ENCODE measurements at places on chromosomes 2 and 18. TPM values are rescaled to one million over a fixed set of nuclear protein-coding genes. Genes with fewer than 3 reads are reported as not detected.

GRCh38 chr18:44802508-44802907 lies 121.8 kb downstream of the SETBP1 start:
- H3K4me1 ChIP-seq, result peaks cover 57% of the 10 kb centered on the region
- H3K4me3 ChIP-seq, result no peak overlapping the region
- no peak for DNase-seq
- peaks cover 4% of the 10 kb centered on the region for H3K36me3 ChIP-seq
- H3K27ac ChIP-seq, result no peak overlapping the region

DNA sequence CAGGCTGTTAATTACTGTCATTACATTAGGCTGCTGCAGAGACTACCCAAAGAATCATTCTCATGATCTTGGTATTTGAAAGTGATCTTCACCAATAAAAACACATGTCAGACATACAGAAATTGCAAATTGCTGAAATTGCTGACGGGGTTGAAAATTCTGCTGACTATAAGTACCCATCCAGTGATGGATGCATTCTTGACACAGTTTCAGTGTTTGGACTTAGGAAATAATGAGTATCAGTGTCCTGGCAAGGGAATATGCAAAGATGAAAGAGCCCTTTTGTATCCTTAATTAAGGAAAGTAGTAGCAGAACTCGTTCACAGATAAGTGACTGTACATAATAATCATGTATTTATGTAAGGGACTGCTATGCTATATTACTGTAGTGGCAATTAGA lies 221.1 kb upstream of the ATP5MC3 start:
- DNase-seq, result no peak
- peaks cover 5% of the 10 kb centered on the region for H3K27me3 ChIP-seq
- H3K36me3 ChIP-seq, result no peaks in the 10 kb centered on the region

DNA sequence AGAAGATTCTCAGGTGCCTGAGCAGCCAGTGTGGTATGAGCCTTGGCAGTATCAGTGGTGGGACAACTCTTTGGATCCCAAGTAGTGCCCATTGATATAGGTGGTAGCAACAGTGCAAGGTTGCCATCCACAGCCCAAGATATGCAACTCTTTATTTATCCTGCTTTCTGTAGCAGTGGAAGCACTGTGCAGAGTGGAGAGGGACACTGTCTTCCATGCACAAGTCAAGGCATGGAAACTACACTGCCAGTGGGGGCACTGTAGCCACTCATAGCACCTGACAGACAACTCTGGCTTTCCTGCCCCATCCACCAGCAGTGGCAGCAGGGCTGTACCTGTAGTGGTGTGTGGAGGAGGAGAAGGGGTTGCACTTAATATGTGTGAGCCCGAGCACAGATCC lies 409.6 kb upstream of the TMEFF2 start:
- H3K27ac ChIP-seq, result no peak overlapping the region
- no peaks in the 10 kb centered on the region for H3K27me3 ChIP-seq
- no peaks in the 10 kb centered on the region for H3K36me3 ChIP-seq
- H3K4me3 ChIP-seq, result no peak overlapping the region
- H3K4me1 ChIP-seq, result no peaks in the 10 kb centered on the region
- DNase-seq, result no peak

- peaks cover 15% of the 10 kb centered on the region for H3K27me3 ChIP-seq
- H3K36me3 ChIP-seq, result peaks cover 2% of the 10 kb centered on the region
- peak; percentile 73 for DNase-seq
- H3K4me1 ChIP-seq, result peaks cover 16% of the 10 kb centered on the region
- peak overlapping the region; percentile 73 for H3K4me3 ChIP-seq
These were observed 20.5 kb upstream of the ZNF236 start for GRCh38 chr18:76801567-76802505.

DNA sequence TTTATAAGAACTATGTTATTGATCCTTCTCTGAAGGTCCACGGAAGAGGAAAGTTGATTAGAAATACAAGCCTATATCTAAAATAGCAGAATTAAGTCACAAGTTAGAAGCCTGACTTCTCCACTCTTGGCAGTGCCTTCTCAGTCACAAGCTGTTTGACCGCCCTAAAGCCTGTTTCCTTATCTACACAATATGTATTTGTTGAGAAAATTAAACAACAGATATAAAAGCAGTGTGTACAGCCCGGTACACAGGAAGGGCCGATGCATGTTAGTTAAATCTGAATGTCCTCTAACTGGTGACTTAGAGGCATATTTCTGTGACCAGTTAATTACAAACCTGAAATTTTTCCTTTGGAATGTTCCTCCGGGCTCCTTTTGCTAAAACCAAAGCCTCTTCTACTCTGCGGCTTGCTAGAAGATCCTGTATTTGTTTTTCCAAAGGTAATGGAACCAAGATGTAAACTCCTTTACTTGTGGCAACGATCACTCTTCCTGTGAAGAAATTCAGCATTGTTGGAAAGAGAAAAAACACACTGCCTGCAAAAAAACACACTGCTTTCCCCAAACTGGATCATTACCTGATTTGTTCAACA lies 33.4 kb downstream of the TGFBRAP1 start:
- H3K27ac ChIP-seq, result no peak overlapping the region
- H3K4me1 ChIP-seq, result no peaks in the 10 kb centered on the region
- no peak overlapping the region for H3K4me3 ChIP-seq
- H3K27me3 ChIP-seq, result no peaks in the 10 kb centered on the region
- peaks cover 10% of the 10 kb centered on the region for H3K36me3 ChIP-seq

DNA sequence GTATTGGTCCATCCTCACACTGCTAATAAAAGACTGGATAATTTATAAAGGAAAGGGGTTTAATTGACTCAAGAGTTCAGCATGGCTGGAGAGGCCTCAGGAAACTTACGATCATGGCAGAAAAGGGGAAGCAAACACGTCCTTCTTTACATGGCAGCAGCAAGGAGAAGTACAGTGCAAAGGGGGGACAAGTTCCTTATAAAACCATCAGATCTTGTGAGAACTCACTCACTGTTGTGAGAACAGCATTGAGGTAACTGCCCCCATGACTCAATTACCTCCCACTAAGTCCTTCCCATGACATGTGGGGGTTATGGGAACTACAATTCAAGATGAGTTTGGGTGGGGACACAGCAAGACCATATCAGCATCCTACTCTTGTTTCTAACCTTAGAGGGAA lies 37.0 kb downstream of the SP100 start:
- peaks cover 38% of the 10 kb centered on the region for H3K36me3 ChIP-seq
- no peak for DNase-seq
- H3K4me1 ChIP-seq, result peaks cover 56% of the 10 kb centered on the region

- H3K27ac ChIP-seq, result peak overlapping the region; percentile 76
- H3K4me3 ChIP-seq, result no peak overlapping the region
- H3K27me3 ChIP-seq, result no peaks in the 10 kb centered on the region
- H3K4me1 ChIP-seq, result peaks cover 56% of the 10 kb centered on the region
- peaks cover 30% of the 10 kb centered on the region for H3K36me3 ChIP-seq
These were observed 158.5 kb downstream of the NCK2 start for GRCh38 chr2:105903051-105903674.

GRCh38 chr2:218002143-218002844 lies 501 bp downstream of the TNS1 start:
- H3K4me3 ChIP-seq, result no peak overlapping the region
- peaks cover 6% of the 10 kb centered on the region for H3K27me3 ChIP-seq
- DNase-seq, result no peak
- H3K4me1 ChIP-seq, result no peaks in the 10 kb centered on the region

DNA sequence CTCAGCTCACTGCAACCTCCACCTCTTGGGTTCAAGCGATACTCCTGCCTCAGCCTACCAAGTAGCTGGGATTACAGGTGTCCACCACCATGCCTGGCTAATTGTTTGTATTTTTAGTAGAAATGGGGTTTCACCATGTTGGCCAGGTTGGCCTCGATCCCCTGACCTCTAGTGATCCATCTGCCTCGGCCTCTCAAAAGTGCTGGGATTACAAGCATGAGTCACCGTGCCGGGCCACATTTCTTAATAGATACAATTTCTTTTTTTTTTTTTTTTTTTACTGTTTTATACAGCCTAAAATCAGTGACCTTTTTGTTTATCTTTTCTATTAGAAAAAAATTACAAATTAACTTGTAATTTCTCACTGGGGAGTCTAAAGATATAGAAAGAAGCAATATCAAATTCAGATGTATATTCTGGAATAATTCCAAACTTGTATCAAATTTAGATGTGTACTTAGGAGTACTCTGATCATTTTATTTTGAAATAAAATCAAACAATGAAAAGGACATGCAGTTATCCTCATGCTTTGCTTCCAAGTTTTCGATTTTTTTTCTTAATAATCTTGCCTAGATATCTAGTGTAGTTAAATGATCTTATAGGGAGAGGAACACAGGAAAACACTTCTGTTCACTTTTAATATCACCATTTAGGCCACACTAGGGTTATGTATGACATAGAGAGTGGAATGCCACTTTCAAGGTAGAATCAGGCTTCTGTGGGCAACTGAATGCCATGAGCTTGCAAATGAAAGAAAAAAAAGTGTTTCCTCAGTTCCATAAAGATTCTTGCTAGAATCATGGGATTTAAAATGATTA lies 1089.3 kb downstream of the SUCLG1 start:
- H3K27me3 ChIP-seq, result no peaks in the 10 kb centered on the region
- H3K4me1 ChIP-seq, result no peaks in the 10 kb centered on the region
- DNase-seq, result no peak

GRCh38 chr2:43221763-43222474 lies 4.5 kb downstream of the ZFP36L2 start:
- H3K27me3 ChIP-seq, result no peaks in the 10 kb centered on the region
- peaks cover 27% of the 10 kb centered on the region for H3K36me3 ChIP-seq
- peak; percentile 72 for DNase-seq
- peaks cover 55% of the 10 kb centered on the region for H3K4me1 ChIP-seq
- peak overlapping the region; percentile 95 for H3K27ac ChIP-seq

Gene DHX57
- total RNA-seq, result 21.7 TPM

Gene TPO
- not detected for total RNA-seq

Gene RAB17
- 0.09 TPM for total RNA-seq

Gene FOXD4L1
- total RNA-seq, result 0.12 TPM

Measured in activated T-cell treated with anti-CD3 and anti-CD28 coated beads, Interleukin-2, amount 50 U/mL, for 72 hours (primary cell).